ENCODE measurements at places on chromosomes 13 and 19.

GRCh38 chr13:113232208-113233003 lies 23.0 kb downstream of the CUL4A start:
- no peak for DNase-seq

- DNase-seq = no peak
Measured at GRCh38 chr19:46063201-46063600, 22.4 kb upstream of the IGFL4 start.

DNA sequence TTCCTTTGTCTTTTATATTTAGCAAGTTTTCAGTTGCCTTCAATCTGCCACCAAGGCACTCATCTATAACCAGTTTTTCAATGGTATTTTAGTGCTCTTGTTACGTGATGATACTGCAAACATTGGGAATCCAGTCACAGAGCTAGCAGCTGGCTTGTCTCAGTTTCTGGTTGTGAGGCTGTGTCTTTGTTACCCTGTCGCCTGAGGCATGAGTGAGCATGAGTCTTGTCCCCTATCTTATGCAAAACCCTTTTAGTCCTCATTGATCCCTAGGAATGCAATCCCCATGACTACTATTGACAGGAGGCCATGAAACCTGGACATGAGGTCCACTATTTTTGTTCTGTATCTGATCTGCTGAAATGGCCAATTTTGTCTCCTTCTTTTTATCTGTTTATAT lies 391.0 kb downstream of the LMO7 start:
- DNase-seq = no peak

- peak; percentile 81 for DNase-seq
Measured at GRCh38 chr19:1512671-1513498, at the start of gene ADAMTSL5. Gene ADAMTSL5, minus strand, starts transcription at chr19:1513019. Its CDS starts 2,076 bp downstream, at chr19:1510943.

GRCh38 chr19:8423817-8424223 lies 10.7 kb downstream of the MARCHF2 start:
- DNase-seq = no peak
